ENCODE measurements at places on chromosomes 12 and 14.
A peak's percentile ranks its signal among the peaks of the same experiment; 100 is the strongest.

DNA sequence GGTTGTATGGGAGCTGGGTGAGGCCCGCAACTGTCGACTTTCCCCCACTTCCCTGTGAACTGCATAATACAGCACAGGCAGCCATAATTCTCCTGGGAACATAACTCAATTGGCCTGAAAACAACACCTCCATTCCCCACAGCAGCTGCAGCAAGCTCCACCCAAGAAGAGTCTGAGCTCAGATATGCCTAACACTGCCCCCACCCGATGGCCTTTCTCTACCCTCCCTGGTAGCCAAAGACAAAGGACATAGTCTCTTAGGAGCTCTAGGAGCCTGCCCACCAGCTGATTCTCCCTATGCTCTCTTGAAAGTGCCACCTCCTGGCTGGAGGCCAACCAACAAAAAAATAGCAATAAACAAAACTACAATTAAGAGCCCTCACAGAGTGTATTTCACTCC is 542.7 kb upstream of the LMO3 start:
- DNase-seq = no peak

- no peak for DNase-seq
Measured at GRCh38 chr12:47900131-47901062, 4.4 kb downstream of the VDR start.

DNA sequence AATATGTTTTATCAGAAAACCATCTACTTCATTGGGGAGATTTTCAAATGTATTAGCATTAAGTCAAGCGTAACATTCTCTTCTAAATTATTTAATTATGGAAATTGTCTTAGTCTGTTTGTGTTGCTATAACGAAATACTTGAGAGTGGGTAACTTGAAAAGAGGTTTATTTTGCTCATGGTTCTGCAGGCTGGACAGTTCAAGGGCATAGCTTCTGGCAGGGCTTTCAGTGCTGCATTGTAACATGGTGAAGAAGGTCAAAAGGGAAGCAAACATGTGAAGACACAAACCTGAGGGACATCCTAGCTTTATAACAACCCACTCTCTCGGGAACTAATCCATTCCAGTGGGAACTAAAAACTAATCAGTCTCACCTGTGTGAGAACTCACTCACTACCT is 84.3 kb upstream of the TMPO start:
- no peak for DNase-seq

GRCh38 chr14:75119056-75119455 is 7.8 kb downstream of the NEK9 start:
- no peak for DNase-seq

DNA sequence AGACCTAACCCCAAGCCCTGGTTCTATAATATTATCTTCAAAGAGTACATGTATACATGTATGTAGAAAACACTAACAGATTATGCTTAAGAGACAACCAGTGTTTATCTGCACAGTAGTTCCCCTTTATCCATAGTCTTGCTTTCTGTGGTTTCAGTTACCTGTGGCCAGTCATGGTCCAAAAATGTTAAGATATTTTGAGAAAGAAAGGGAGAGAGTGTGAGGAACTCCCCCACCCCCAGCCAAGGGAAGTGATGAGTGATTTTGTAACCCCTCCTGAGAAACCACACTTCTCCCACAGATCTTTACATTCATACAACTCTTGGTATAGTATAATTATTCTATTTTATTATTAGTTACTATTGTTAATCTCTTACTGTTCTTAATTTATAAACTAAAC is 77.3 kb upstream of the CNTN1 start:
- DNase-seq = no peak

- DNase-seq = peak; percentile 90
Measured at GRCh38 chr14:73662487-73662943, 17.7 kb downstream of the DNAL1 start.

GRCh38 chr12:13252024-13252423 is 55.5 kb downstream of the EMP1 start:
- no peak for DNase-seq

DNA sequence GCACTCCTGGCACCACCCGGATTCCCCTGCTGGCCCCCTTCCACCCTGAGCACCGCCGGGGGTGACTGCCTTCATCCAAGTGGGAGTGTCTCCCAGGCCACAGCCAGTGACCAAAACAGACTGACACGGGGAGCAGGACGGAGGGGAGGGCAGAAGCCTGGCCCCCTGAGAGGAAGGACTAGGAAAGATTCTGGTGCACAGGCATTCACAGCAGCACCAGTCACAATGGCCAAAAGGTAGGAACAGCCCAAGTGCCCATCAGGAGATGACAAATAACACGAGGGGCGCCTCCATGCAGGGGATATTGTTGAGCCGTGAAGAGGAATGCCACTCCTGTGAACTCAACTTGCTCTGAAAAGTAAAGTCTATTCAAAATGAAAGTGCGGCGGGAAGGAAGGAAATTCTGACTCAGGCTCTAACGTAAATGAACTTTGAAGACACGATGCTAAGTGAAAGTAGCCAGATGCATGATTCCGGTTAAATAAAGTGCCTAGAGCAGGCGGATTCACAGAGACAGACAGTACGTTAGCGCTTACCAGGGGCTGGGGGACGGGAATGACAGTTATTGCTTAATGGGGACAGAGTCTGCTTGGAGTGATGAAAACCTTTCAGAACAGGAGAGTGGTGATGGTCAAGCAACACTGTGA is 146.1 kb upstream of the NCOR2 start:
- peak; percentile 80 for DNase-seq

- peak; percentile 64 for DNase-seq
Measured at GRCh38 chr12:115998119-115998633, 279.3 kb downstream of the MED13L start.

- DNase-seq = no peak
Measured at GRCh38 chr12:64714551-64714968, 44.6 kb downstream of the GNS start.

DNA sequence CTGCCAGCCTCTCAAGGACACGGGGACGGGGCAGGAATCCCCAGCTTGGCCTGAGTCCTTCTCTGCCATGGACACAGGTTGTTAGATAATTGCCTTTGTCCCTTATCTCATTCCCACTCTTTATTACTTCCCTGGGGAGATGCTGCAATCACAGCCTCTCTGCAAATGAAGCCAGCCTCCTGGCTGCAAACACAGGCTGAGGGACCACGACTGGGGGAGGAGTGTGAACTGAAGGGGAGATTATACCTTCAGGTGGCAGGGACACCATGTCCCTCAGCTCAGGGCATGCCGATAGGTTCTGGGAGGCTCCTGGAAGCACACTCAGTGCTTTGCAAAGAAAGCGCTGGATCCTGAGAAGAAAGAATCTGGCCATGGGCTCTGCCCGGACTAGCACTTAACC is 16.1 kb upstream of the CHGA start:
- no peak for DNase-seq

DNA sequence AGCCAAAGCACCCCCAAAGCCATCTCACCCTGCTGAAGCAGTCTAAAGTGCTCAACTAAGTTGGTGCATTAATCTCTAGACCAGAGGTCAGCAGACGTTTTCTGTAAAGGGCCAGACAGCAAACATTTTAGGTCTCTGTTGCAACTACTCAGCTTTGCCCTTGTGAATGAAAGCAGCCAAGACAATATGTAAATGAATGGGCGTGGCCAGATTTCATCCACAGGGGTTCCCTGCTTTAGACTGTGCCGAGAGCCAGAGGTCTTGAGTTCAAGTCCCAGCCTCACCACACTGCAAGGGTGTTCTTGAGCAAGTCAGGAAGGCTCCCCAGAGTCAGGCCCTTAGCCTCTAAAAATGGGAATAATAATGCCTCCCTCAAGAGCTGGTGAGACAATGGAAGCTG is 166.2 kb downstream of the CHST11 start:
- DNase-seq = no peak
